Stimulated activated CD4-positive, alpha-beta T cell treated with anti-CD3 and anti-CD28 coated beads, TNF-alpha, amount 100 ng/mL, for 1 hour (primary cell): ENCODE measurements at places on chromosomes 5 and 9.
A peak's percentile ranks its signal among the peaks of the same experiment; 100 is the strongest.

- no peak for DNase-seq
Measured at GRCh38 chr9:71562140-71562539, 206.2 kb downstream of the CEMIP2 start.

DNA sequence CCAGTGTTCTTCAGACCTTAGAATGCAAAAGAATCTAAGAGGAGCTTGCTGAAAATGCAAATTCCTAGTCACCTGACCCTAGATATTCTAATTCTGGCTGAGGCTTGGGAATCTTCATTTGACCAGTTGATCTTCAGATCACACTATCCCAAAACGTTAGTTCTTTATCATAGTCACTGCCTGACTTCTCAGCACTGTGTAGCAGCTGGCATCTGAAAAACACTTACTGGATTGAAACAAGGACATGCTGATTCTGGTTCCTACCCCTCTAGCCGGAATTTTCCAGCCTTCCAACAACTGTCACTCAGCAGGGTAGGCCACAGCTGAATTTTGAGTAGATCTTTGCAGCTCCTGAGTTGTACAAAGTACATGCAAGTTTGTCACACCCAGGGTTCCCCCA lies 72.2 kb downstream of the EBF1 start:
- no peak for DNase-seq

GRCh38 chr5:180830253-180831138 lies 27.9 kb upstream of the MGAT1 start:
- peak; percentile 35 for DNase-seq

DNA sequence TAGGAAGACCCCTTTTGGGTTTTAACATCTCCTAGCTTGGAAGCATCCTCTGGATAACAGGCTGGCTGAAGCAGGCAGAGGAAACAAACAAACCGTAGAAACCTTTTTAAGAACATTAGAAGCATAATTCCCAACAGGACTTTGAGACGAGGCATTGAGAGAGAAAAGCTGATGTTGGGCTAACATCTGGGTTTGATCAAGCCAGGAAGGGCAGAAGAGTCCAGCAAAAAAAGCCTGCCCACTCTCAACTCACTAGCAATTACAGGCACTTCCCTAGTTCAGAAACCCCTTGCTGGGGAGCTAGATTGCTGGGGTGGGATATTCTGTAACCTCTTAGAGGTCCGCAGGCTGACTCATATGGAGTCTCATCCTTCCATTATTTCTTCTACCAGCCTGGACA lies 75.4 kb upstream of the CTNNA1 start:
- DNase-seq = no peak

- DNase-seq = no peak
Measured at GRCh38 chr9:3863111-3863528, 337.3 kb upstream of the RFX3 start.

DNA sequence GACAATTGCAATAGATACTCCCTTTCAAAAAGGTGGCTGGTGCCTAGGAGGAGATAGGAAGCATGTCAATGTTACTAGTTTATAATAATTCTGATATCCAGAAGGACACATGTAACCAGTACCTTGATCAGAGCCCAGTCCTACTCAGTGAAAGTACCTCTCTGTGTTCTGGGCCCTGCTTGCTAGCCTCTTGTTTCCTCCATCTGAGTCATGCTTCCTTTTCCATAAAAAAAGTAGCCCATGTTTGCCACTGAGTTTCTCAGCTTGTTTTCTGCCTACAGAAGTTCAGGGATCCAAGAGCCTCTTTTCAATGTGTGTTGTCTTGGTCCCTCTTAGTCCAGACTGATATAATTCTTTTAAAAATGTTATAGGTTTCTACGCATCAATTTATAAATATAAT lies 149.0 kb downstream of the SSBP2 start:
- DNase-seq = no peak

GRCh38 chr5:143677403-143677802 lies 134.6 kb upstream of the HMHB1 start:
- no peak for DNase-seq

GRCh38 chr9:129235931-129236331 lies 57.9 kb upstream of the IER5L start:
- peak; percentile 20 for DNase-seq

DNA sequence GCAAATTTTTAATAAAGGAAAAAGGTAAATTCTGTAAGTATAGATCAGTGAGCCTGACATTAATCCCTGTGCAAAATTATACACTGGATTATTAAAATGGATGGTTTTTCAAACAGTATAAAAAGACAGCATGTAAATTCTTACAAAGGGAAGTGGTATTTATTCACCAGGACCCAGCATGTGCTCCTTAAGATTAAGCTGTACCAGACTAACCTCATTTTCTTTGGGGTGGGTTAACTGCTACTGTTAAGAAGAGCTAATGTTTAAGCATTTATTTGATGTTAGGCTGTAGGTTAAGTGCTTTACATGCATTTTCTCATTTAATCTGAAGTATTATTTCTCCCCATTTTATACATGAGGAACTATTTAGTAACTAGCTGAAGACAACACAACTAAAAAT lies 60.3 kb upstream of the RFX3 start:
- no peak for DNase-seq
